ENCODE measurements at places on chromosomes 6 and 20.

GRCh38 chr6:8110725-8111124, 8.4 kb upstream of the EEF1E1 start:
- DNase-seq, result no peak

DNA sequence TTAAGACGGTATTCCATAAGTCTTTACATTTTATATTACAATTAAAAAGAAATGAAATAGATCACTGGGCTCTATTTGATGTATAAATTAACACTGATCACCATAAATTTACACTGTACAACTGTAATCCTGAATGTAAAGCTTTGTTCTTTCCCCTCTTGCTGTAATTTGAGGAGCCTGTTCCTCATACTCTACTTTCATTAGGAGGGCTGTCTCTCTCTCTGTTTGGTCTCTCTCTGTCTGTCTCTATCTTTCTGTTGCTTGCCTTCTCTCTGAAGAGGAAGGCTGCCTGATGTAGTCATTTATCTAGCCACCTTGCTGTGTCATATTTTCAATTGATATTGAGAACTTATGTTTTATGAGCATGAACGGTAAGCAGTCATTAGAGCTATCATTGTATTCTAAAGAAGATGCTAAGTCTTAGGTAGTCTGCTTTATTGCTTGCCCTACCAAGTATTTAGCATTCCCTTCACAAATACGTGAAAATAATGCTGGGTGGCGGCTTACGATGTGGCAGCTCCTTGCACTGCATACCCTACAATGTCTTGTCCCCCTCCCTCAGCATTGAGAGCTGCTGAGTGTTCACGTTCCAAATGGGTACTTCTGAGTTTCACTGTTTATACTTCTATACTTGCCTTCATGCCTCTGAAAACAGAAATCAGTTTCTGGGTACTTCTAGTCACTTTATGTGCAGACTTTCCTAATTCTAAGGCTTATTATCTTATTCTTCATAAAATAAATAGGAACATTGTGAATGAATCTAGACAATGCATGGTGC, 205.5 kb downstream of the NKAIN2 start:
- no peak for DNase-seq

GRCh38 chr6:3193102-3193849, 34.2 kb downstream of the TUBB2B start:
- DNase-seq, result no peak

GRCh38 chr20:2816583-2817340, 598 bp downstream of the TMEM239 start:
- no peak for DNase-seq

DNA sequence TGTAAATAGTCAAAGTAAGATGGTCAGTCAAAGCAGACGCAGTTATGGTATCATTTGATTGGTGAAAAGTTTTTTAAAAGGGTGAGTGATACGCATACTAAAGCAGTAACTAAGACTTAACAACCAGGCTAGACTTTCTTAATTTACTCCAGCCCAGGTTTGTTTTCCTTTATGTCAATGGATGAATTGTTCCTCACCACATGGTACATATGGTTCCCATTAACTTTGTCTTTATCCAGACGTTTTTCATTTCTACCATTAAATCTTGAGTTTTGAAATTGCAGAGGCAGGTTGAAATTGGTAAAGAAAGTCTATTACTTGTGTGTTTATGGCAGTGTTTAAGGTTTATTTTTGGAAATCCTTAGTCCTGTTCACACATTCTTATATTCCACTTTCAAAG, 98.5 kb upstream of the SCGN start:
- DNase-seq, result no peak

GRCh38 chr6:106692819-106693208, 63.4 kb downstream of the QRSL1 start:
- no peak for DNase-seq

DNA sequence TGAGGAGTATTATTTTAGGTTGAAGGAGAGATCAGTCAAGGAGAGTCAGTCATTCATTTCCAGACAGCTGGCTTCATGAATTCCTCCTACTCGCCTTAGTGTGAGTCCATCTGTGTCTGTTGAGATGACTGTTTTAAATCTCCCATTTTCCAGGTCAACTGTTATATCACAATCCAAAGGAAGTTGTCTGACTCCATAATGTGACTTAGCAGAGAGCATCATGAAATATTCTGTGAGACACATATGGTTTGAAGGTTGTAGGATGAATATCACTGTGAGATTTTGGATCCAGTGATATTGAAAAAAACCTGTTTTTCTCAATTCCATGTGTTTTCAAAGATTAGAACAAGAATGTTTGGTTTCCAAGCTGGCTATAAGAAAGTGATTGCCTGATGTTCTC, 530.2 kb upstream of the MAN1A1 start:
- DNase-seq, result no peak

DNA sequence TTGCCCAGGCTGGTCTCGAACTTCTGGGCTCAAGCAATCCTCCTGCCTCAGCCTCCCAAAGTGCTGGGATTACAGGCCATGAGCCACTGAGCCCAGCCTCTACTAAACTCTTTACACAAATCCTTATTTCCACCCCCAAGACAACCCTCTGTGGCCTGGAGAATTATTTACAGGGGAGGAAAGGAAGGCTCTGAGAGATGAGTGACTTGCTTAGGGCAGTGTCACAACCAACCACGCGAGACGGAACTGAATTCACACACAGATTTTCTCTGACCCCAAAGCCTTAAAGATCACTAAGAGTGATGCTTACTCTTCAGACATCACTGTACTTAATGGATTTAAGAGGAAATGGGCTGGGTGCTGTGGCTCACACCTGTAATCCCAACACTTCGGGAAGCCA, 86.2 kb downstream of the RIPOR3 start:
- no peak for DNase-seq

DNA sequence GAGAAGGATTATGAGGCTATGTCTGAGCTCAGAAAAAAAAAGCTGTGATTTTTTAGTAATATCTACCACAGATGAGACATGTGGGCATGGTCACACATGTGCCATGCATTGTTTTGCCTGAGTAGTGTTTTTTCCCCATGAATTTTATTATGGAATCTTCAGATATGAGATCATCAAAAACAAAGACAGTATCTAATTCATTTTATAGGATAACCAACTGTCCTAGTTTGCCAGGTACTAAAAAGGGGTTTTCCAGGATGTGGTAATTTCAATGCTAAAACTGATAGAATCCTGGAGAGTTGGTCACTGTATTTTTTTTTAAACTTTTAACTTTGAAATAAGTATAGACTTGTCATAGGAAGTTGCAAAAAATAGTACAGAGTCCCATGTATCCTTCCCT, 127.4 kb upstream of the MAP3K7 start:
- DNase-seq, result no peak

GRCh38 chr6:112571488-112572270, 224.5 kb downstream of the RFPL4B start:
- DNase-seq, result no peak

GRCh38 chr6:42532038-42532669, 31.7 kb upstream of the UBR2 start:
- DNase-seq, result no peak

GRCh38 chr20:47576516-47577033, 74.9 kb downstream of the NCOA3 start:
- DNase-seq, result no peak

- no peak for DNase-seq
Observed at GRCh38 chr6:19156443-19156842, 680.7 kb upstream of the ID4 start.

GRCh38 chr6:11586536-11586935, 49.0 kb downstream of the TMEM170B start:
- DNase-seq, result no peak
